ENCODE measurements at places on chromosomes 3 and 15. TPM values are rescaled to one million over a fixed set of nuclear protein-coding genes. Genes with fewer than 3 reads are reported as not detected.

The NDN gene
- 37.8 TPM for total RNA-seq

The ENTPD3 gene
- 0.51 TPM for total RNA-seq

The DNASE1L3 gene
- total RNA-seq = 4.6 TPM

The ITGA11 gene
- total RNA-seq = 11.8 TPM

The VILL gene
- 3.2 TPM for total RNA-seq

The TPRG1 gene
- total RNA-seq = 1.1 TPM

The WDR72 gene
- total RNA-seq = 0.09 TPM

The CSTA gene
- total RNA-seq = 0.53 TPM

The SLITRK3 gene
- total RNA-seq = not detected

The MINAR1 gene
- 0.08 TPM for total RNA-seq

The GLDN gene
- 12.2 TPM for total RNA-seq

The VEPH1 gene
- total RNA-seq = 0.07 TPM

The PPP1R14D gene
- total RNA-seq = not detected

The MESP1 gene
- total RNA-seq = 2.1 TPM

The CD200R1 gene
- 2.4 TPM for total RNA-seq

The KIF23 gene
- 3.4 TPM for total RNA-seq

Data from heart right ventricle (tissue), 16 donors.